CD4-positive, alpha-beta memory T cell (primary cell): ENCODE measurements at places on chromosomes 5 and 9. TPM values are rescaled to one million over a fixed set of nuclear protein-coding genes. Genes with fewer than 3 reads are reported as not detected.

GRCh38 chr5:170419643-170420042, 30.5 kb upstream of the KCNMB1 start:
- no peaks in the 10 kb centered on the region for H3K36me3 ChIP-seq
- H3K27ac ChIP-seq = no peak overlapping the region
- H3K27me3 ChIP-seq = no peaks in the 10 kb centered on the region
- no peak overlapping the region for H3K4me3 ChIP-seq
- no peak for DNase-seq

DNA sequence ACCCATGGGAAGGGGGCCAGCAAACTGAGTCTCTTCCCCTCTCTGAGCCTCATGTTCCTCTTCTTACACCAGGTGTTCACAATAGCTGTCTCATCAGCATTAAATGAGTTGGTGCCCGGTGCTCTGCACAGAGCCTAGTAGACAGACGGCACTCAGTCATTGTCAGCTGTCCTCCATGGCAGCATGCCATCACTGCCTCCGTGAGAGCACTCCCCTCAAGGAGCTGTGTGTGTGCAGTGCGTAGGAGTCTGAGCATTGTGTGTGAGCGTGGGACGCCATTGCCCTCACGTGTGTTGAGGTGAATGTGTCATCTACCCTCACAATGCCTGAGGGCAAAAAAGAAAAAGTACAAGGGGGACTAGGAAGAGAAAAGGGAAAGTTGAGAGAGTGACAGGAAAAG, 536.5 kb downstream of the CDK5RAP2 start:
- no peaks in the 10 kb centered on the region for H3K36me3 ChIP-seq
- no peak for DNase-seq
- no peak overlapping the region for H3K27ac ChIP-seq
- H3K27me3 ChIP-seq = no peaks in the 10 kb centered on the region

DNA sequence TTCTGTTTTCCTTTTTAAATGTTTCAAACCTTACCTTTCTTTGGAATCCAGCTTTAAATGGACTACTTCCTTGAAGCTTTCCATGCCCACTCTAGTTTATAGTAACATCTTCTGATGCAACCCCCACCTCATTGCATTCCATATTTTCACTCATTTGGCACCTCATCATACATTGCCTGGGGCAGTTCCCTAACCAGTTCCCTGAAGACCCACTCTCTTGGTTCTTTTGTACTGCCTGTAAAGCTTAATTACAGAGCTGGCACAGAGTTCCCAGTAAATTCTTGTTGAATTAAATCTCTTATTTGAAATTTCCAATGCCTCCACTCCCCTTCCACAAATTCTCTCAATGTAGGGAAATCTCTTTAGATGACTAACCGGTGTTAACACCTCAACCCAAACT, 257.2 kb downstream of the ARRDC3 start:
- no peaks in the 10 kb centered on the region for H3K4me1 ChIP-seq
- no peaks in the 10 kb centered on the region for H3K27me3 ChIP-seq
- H3K36me3 ChIP-seq = no peaks in the 10 kb centered on the region
- H3K4me3 ChIP-seq = no peak overlapping the region
- no peak for DNase-seq
- no peak overlapping the region for H3K27ac ChIP-seq

ABLIM3 gene
- total RNA-seq = not detected

DNA sequence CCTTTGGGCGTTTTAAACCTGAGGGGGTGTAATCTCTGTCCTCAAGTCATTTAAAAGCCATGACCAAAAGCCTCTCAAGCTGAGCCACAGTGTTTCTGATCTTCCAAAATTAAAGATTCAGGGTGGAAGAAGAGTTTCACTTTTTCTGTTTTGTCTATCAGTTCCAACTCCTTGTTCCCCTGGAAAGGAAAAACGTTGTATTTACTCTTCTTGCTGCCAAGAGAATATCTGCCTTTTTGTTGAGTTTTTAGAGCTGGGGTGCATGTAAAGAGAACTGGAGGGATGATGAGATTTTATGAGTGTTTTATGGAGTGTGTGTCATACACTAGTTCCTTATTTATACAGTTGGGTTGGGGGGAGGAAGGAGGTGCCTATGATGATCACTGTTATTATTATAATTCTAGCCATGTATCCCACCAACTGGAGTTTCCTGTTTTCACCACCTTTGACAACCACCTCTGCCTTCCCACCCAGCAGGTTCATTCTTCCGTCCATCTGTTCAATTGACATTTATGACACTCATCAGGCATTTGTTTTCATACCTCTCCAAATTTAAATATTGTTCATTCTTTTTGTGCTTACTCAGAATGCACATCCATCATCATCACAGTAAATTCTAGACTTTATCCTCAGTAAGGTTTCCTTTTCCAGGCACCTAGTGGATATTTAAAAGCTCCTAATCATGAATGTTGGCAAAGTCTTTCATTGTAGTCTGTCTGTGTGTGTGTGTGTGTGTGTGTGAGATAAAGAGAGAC, 97.9 kb upstream of the MPDZ start:
- H3K4me1 ChIP-seq = no peaks in the 10 kb centered on the region
- no peak overlapping the region for H3K4me3 ChIP-seq
- H3K27ac ChIP-seq = no peak overlapping the region
- DNase-seq = no peak
- H3K36me3 ChIP-seq = no peaks in the 10 kb centered on the region
